Kidney (tissue), 22 donors: ENCODE measurements at places on chromosomes 16 and 17. TPM values are rescaled to one million over a fixed set of nuclear protein-coding genes. Genes with fewer than 3 reads are reported as not detected.
A peak's percentile ranks its signal among the peaks of the same experiment; 100 is the strongest.

DNA sequence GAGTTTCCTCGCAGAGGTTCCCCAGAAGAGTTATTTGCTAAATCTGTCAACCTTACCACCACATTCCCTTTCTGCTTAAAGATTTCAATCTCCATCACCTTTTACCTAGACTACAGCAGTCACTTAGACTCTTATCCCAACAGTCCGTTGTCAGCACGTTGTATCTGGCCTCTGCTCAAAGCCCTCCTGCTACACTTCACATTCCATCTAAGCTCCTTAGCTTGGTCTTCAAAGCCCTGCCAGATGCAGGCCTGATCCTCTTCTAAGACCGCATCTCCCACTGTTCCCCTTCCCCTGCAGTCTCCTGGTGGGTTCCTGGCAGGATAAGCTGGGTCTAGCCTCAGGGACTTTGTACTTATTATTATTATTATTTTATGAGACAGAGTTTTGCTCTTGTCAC lies 10.3 kb upstream of the SRCAP start:
- no peaks in the 10 kb centered on the region for H3K27me3 ChIP-seq
- H3K27ac ChIP-seq: no peak overlapping the region
- no peaks in the 10 kb centered on the region for H3K36me3 ChIP-seq
- H3K4me1 ChIP-seq: no peaks in the 10 kb centered on the region

DNA sequence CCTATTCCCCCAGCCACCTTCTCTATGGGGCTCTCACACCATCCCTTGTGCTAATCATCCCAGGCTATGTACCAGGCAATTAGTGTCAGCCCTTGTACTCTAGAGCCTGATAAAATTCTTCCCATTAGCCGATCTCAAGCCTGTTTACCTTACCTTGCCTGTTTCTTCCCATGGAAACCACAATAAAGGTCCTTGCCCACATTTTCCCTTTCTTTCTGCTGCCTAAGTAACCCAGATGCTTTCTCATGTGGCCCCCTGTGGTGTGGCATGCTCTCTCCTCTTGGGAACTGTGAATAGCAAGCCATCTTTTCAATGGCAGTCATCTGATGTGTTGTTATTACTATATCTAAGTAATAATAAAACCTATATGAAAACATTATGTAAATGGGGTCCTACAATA lies 265.8 kb upstream of the ELAC2 start:
- DNase-seq: no peak
- no peaks in the 10 kb centered on the region for H3K27me3 ChIP-seq
- no peaks in the 10 kb centered on the region for H3K4me1 ChIP-seq
- H3K36me3 ChIP-seq: no peaks in the 10 kb centered on the region
- no peak overlapping the region for H3K4me3 ChIP-seq

DNA sequence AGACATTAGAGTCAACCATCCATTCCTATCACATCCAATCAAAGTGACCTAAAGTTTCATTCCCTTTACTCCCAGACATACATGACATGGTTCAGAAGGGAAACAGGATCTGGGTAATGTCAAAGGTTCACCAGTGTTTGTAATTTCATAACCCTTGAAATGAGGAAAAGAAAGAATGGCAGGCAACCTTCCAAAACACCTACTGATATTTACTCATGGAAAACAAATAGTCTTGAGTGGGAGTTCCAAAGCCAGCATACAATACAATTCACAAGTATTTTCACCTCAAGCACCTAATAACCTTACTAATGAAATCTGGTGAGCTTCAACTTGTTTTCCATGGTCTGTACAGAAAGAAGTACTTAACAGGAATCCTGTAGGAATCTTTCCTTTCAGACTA lies 72.5 kb upstream of the AXIN2 start:
- no peak overlapping the region for H3K27ac ChIP-seq
- H3K27me3 ChIP-seq: no peaks in the 10 kb centered on the region
- DNase-seq: no peak
- no peaks in the 10 kb centered on the region for H3K36me3 ChIP-seq
- no peak overlapping the region for H3K4me3 ChIP-seq
- no peaks in the 10 kb centered on the region for H3K4me1 ChIP-seq

GRCh38 chr16:58425756-58426494 lies 33.7 kb downstream of the GINS3 start:
- no peak overlapping the region for H3K4me3 ChIP-seq
- no peaks in the 10 kb centered on the region for H3K36me3 ChIP-seq

GRCh38 chr17:73045724-73046123 lies 46.8 kb downstream of the SLC39A11 start:
- no peaks in the 10 kb centered on the region for H3K36me3 ChIP-seq
- DNase-seq: no peak
- H3K27ac ChIP-seq: no peak overlapping the region
- H3K4me1 ChIP-seq: no peaks in the 10 kb centered on the region

DNA sequence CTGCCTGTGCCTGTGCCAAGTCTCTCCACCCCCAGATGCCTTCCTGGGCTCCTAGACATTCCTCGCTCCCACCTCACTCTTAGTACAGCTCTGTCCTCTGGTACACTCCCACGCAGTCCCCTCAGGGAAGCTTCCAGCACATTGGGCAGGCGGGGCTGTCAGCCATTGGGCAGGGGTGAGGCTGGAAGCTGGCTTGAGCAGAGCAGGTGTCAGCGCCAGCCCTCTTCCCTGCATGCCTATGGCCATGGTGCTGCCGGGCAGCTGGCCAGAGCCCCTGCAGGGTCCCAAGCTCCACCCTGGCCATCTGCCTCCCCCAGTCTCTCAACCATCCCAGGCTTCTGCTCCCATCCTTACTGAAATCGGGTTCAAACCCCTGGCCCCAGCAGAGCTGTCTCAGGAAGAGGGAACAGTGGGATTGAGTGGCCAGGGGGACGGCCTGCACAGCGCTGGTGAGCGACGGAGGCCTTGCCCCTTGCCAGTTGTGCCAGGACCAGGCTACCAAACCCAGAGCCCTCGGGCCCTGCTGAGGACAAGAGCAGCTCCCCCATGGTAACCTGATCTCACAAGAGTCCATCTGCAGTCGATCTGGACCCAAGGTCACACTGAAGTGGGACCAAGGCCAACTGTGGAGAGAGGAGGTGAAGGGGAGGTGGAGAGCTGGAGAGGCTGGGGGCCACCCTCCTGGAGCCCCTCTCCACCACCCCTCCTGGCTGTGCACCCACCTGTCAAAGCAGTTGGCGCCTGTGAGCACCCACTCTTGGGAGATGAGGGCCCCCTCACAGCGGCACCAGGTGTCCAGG lies 2.4 kb upstream of the B9D1 start:
- H3K4me3 ChIP-seq: no peak overlapping the region
- H3K27me3 ChIP-seq: no peaks in the 10 kb centered on the region
- no peaks in the 10 kb centered on the region for H3K36me3 ChIP-seq
- peak; percentile 66 for DNase-seq
- H3K4me1 ChIP-seq: peaks cover 5% of the 10 kb centered on the region

DNA sequence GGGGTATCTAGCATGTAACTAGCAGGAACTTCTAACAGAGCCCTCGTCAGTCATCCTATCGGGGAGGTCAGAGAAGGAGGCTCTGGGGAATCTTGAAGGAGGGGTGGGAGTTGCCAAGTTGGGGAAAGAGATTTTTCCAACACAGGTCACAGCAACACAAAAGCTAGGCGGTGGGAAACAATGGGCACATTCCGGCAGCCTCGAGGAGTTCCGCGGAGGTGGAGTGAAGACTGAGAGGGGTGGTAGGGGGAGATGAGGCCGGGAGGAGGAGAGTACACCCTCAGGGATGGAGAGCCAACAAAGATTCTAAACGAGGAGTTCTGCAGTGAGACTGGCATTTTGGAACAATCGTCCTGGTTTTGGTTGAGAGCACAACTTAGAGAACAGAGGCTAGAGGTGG lies 13.5 kb upstream of the CALB2 start:
- H3K27ac ChIP-seq: no peak overlapping the region
- no peak overlapping the region for H3K4me3 ChIP-seq
- H3K27me3 ChIP-seq: no peaks in the 10 kb centered on the region
- DNase-seq: no peak
- H3K4me1 ChIP-seq: no peaks in the 10 kb centered on the region

- no peaks in the 10 kb centered on the region for H3K4me1 ChIP-seq
- H3K27ac ChIP-seq: peak overlapping the region; percentile 20
- no peaks in the 10 kb centered on the region for H3K27me3 ChIP-seq
- no peak overlapping the region for H3K4me3 ChIP-seq
- H3K36me3 ChIP-seq: no peaks in the 10 kb centered on the region
Measured at GRCh38 chr17:34314279-34314678, 5.0 kb upstream of the CCL8 start.

GRCh38 chr17:12421646-12422306 lies 243.9 kb upstream of the MYOCD start:
- no peak for DNase-seq
- no peaks in the 10 kb centered on the region for H3K4me1 ChIP-seq
- H3K4me3 ChIP-seq: no peak overlapping the region
- H3K36me3 ChIP-seq: no peaks in the 10 kb centered on the region
- no peaks in the 10 kb centered on the region for H3K27me3 ChIP-seq

DNA sequence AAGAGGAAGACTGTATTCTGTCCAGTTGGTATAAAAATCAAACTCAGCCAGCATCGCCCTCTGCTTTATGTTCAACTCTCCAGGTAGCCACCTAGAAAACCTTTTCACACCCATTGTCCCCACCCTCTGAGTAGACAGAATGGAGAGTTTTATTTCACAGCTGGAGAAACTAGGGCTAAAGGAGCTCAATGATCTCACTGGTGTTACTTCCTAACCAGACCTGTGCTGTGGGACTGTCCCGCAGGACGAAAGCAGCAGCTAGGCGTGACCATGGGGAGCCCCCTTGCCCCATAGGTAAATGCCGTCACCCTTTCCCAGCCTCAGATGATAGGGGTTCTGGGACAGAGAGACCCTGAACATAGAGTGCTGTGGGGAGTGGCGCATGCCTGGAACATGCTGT lies 67.7 kb downstream of the CYLD start:
- DNase-seq: no peak
- H3K36me3 ChIP-seq: no peaks in the 10 kb centered on the region
- H3K4me1 ChIP-seq: no peaks in the 10 kb centered on the region

DNA sequence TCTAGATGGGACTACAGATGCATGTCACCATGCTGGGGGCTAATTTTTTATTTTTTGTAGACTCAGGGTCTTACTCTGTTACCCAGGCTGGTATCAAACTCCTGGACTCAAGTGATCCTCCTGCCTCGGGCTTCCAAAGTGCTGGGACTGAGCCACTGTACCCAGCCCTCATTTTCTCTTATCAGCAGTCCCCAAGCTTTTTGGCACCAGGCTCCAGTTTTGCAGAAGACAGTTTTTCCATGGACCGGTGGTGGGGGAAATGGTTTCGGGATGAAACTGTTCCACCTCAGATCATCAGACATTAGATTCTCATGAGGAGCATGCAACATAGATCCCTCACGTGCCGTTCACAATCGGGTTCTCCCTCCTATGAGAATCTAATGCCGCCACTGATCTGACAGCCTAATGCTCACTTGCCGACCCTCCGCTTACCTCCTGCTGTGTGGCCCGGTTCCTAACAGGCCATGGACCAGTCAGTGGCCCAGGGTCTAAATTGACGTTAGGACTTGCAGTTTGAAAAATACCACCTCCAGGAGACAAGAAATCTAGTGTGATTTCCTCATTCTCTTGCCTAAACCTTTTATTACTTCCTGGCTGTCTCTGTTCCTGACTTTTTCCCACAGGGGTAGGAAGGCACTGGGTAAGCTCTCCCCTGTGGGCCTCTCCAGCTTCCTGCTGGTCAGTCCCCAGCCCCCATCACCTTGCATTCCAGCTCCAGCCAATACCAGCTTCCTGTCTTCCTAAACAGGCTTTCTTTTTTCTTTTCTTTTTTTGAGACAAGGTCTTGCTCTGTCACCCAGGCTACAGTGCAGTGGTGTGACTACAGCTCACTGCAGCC lies 9.3 kb upstream of the CNP start:
- H3K4me3 ChIP-seq: no peak overlapping the region
- H3K4me1 ChIP-seq: peaks cover 3% of the 10 kb centered on the region
- no peak overlapping the region for H3K27ac ChIP-seq
- no peaks in the 10 kb centered on the region for H3K27me3 ChIP-seq

- H3K27ac ChIP-seq: no peak overlapping the region
- no peaks in the 10 kb centered on the region for H3K27me3 ChIP-seq
- no peaks in the 10 kb centered on the region for H3K4me1 ChIP-seq
- H3K4me3 ChIP-seq: no peak overlapping the region
- DNase-seq: no peak
Measured at GRCh38 chr16:49760815-49761214, 95.1 kb downstream of the ZNF423 start.

DNA sequence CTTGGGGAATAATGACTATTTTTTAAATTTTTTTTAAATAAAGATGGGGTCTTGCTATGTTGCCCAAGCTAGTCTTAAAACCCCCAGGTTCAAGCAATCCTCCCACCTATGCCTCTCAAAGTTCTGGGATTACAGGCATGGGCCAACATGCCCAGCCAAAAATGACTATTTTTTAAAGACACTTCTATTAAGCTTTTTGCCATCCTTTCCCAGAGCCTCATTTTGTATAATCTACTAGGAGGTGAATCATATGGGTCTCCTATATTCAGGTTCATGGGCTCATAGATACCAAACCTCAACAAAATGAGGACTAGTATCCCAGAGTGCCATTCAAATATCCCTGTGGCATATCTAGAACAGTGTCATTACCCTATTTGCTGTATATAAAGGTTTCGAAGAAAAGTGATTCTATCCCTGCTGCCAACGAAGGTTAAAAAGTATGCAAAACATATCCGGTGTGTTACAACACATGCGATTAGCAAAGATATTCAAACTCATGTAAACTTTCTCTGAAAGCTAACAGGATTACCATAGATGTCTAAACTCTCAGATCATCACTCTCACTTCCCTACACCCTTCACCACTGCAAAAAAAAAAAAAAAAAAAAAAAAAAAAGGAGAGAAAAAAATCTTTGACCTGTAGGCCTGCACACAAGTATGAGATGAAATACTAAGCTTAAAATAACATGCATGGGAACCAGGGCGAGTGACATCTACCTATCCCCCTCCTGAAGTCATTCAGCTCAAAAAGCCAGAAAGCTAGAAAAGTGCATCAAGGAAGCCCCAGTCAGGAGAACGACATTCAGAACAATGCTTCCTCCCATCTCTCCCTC lies 23.5 kb downstream of the XPO6 start:
- no peak overlapping the region for H3K4me3 ChIP-seq
- DNase-seq: no peak
- H3K27ac ChIP-seq: no peak overlapping the region
- no peaks in the 10 kb centered on the region for H3K36me3 ChIP-seq

GRCh38 chr16:23771642-23772041 lies 16.8 kb downstream of the CHP2 start:
- no peak for DNase-seq
- no peak overlapping the region for H3K4me3 ChIP-seq
- no peak overlapping the region for H3K27ac ChIP-seq
- H3K36me3 ChIP-seq: no peaks in the 10 kb centered on the region
- no peaks in the 10 kb centered on the region for H3K4me1 ChIP-seq

- no peaks in the 10 kb centered on the region for H3K27me3 ChIP-seq
- peak; percentile 4 for DNase-seq
- no peak overlapping the region for H3K4me3 ChIP-seq
- H3K27ac ChIP-seq: no peak overlapping the region
- H3K4me1 ChIP-seq: no peaks in the 10 kb centered on the region
Measured at GRCh38 chr16:5336941-5337340, 239.3 kb upstream of the EEF2KMT start.

GRCh38 chr16:51175081-51175480 lies 24.0 kb upstream of the SALL1 start:
- H3K4me1 ChIP-seq: no peaks in the 10 kb centered on the region
- no peak overlapping the region for H3K4me3 ChIP-seq
- no peak for DNase-seq
- H3K36me3 ChIP-seq: no peaks in the 10 kb centered on the region
- H3K27me3 ChIP-seq: no peaks in the 10 kb centered on the region

The HASPIN gene
- 0.38 TPM for total RNA-seq

The C1QL1 gene
- 0.76 TPM for total RNA-seq

The CTRB1 gene
- not detected for total RNA-seq

The GNAO1 gene
- 4.3 TPM for total RNA-seq

The SLC52A1 gene
- 0.19 TPM for total RNA-seq

The TEKT5 gene
- total RNA-seq: 0.57 TPM

The EPX gene
- 0.19 TPM for total RNA-seq
